ENCODE measurements at places on chromosomes 11 and 22.

- DNase-seq, result no peak
These were observed 63.8 kb downstream of the SC5D start for GRCh38 chr11:121356357-121356756.

DNA sequence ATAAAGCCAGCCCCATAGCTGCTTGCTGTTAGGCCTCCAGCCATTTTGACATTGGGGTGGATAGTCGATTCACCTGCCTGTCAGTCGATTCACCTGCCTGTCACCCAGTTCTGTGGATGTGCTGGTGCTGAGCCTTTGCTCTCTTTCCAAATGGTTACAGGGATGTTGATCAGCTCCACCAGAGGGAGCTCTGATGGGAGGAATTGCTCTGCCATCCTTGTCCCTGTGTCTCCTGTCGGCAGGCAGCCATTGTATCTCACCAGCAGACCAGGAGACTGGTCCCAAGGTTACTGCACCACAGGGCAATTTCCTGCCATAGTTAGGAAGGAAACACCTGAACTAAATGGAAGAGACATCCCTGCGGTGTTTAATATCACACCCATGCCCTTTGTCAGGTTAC lies 6.1 kb downstream of the MPEG1 start:
- DNase-seq, result no peak

- DNase-seq, result no peak
These were observed 81.1 kb downstream of the LARGE2 start for GRCh38 chr11:46003572-46003971.

GRCh38 chr11:13073119-13073981 lies 64.2 kb downstream of the RASSF10 start:
- no peak for DNase-seq

DNA sequence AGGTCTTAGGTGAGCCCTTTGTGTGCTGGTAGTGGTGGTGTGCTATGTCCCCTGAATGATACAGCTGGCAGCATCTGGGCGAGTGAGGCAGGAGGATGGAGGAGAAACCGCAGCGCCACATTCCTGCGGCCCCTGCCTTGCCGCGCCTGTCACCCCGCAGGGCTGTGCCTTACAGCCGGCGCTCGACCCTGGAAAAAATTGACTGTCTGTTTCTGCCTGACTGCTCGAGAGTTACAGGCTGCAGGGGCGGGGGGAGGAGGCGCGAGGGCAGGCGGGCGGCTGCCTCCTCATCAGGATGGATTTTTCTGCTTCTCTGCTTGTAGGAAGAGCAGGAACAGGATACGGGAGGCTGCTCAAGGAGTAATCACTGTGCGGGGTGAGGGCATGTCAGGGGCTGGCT lies 443.4 kb downstream of the MIAT start:
- DNase-seq, result no peak

DNA sequence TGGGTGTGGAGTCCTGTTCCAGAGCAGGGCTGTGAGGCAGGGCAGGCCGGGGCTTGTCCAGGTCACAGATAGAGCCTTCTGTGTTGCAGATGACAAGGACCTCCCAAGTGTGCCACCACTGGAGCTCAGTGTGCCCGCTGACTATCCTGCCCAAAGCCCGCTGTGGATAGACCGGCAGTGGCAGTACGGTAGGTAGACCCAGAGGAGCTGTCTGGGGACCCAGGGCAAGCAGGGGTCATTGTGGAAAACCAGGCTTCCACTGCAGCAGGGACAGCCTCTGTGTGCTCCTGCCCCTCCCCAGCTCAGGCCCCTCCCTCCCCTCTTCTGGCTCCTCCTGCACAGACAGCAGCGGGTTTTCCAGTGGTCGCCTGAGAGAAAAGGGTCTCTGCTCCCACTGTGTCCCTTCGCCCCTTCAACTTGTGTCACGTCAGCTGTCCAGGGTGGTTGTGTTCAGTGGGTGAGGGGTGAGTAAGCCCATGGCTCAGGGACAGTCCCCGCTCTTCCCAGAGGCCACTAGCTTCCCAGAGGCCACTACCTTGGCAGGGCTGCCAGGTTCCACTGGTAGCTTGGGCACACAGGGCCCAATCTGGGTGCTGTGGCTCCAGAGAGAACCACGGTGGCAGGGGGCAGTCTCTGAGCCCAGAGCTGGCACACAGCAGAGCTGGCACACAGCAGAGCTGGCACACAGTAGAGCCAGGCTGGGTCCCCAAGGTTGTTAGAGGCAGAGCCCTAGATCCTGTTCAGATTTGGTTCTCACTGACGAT lies 78.4 kb downstream of the MED15 start:
- no peak for DNase-seq

- no peak for DNase-seq
These were observed 12.7 kb upstream of the CPT1A start for GRCh38 chr11:68854273-68854958.

GRCh38 chr11:80627364-80627763 lies 1186.5 kb upstream of the TENM4 start:
- DNase-seq, result no peak

GRCh38 chr22:22662095-22662494 lies 17.7 kb downstream of the GGTLC2 start:
- no peak for DNase-seq

DNA sequence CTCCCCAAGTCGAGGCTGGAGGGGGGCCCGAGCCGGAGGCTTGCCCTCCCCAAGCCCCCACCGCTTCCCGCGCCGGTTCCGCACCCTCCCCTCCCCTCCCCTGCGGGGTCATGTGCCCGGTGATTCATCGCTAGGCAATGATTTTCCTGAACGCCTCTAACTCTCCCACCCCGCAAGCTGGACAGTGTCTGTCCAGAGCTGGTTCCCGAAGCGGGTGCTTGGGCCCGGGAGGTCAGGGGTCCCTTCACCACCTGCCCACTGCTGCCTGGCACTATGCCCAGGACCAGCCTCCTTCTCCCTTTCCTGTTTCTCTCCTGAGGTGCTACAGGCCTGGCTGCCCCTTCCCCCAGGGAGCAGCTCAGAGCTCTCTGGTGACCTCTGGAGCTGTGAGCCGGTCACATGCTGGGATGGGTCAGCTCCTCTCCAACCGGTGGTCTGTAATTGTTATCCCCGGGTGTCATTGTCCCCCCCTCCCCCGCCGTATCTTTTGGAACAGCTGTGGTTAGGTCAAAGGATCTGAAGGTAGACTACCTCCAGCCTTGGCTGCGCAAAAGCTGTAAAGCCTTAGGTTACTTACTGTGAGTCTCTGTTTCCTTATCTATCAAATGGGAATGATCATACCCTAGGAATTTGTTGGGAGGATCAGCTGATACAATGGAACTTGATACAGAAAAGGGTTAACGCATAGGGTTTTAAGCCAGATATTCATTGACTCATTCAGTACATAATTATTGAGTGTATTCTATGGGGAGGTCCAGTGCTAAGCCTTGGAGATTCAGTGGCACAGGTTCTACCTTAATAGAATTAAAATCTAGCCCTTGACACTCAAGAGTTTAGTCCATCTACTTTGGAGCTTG lies 753 bp downstream of the STX3 start:
- no peak for DNase-seq

DNA sequence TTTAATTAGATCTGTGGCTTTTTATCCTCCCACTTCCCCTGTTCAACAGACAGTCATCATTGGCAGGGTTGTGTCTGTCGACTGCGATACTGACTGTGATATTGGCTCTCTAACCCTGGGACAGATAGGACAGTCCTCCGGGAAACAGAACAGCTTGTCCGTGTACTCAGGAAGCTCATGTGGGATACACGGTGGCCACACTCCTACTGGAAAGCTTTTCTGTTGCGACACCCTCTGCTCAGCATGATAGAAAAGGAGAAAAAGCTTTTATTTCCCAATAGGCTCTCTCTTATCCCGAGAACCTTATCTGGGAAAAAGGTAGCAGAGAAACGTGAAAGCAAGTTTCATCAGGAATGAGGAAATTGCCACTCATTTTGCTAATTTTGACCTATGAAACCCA lies 60.4 kb upstream of the HSPA8 start:
- DNase-seq, result no peak

DNA sequence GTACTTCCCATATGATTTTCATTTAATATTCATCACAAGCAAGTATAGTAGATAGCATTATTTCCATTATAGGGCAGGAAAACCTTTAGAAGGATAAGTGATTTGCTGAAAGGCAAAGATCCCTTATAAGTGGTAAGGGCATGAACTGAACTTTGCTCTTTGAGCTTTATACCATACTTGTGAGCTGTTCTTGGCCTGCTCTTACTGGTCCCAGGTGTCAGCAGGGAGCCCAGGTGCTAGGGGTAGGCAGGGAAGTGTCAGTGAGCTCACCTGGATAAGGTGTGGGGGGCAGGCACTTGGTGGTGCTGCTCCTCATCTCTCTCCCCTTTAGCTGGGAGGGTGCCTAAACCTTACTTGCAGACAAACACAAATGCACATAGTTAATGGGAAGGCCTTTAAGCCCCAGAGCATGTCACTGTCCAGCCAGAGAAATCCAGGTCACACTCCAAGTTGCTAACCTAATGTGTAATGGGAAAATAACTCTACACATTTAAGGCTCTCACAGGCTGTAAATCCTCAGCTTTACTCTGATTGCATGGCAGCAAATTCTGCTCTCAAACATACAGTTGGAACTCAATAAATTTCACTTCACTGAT lies 114.4 kb downstream of the PLEKHA7 start:
- DNase-seq, result no peak

- no peak for DNase-seq
These were observed 24.2 kb downstream of the MRTFA start for GRCh38 chr22:40612291-40612751.

- no peak for DNase-seq
These were observed 17.4 kb downstream of the TST start for GRCh38 chr22:37001826-37002225.

- no peak for DNase-seq
These were observed 3.6 kb downstream of the CD44 start for GRCh38 chr11:35142481-35143075.

DNA sequence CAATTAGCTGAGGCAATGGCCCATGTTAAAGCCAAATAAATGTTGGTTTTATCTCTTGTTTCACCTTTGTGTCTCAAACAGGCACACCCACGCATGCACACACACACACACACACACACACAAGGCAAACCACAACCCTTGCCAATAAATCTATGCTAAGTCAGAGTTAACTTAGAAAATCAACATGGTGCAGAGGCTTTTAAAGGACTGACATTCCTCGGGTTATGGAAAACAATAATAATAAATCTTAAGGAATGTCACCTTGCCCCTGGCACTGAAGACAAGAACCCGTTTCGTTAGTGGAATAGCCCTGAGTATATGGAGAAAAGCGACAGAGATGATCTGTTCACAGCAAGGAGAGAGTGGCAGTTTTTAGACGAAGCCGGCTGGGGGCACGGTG lies 326.3 kb downstream of the NTM start:
- no peak for DNase-seq

DNA sequence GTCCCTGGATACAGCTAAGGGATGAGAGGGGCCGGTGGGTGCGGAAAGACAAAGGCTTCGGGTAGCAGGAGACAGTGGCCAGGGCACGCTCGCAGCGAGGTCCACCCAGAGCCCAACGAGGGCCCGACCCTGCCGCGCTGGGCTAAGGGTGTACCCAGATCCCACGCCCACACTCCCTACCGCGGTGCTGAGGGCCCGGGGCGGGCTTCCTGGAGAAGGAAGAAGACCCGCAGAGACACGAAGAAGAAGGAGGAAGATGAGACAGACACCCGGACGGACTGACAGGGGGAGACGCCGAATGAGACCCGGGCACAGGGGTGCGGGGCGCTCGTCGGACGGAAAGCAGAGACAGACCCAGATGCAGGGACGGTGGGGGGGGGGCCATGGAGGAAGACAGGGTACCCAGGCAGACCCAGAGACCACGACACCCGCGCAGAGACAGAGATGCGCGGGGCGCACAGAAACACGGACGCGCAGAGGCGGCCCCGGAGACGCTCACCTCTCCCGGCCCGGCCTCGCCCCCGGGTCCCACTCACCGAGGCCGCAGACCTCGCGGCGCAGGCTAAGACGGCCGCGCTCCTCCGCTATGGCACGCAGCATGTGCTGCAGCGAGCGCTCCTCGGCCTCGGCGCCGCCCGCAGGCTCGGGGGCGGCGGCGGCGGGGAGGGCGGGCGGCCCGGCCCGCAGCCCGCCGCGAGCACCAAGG lies 437 bp downstream of the KIAA0930 start:
- no peak for DNase-seq

GRCh38 chr22:32005453-32005852 lies 37.6 kb upstream of the SLC5A1 start:
- no peak for DNase-seq

- DNase-seq, result no peak
These were observed 60.0 kb downstream of the MYEOV start for GRCh38 chr11:69353696-69354544.

- DNase-seq, result no peak
These were observed 1354.4 kb downstream of the LRRC4C start for GRCh38 chr11:40104941-40105550.

- DNase-seq, result no peak
These were observed 1.9 kb downstream of the TMEM45B start for GRCh38 chr11:129817534-129818051.
